ENCODE measurements at places on chromosomes 12 and 14.

DNA sequence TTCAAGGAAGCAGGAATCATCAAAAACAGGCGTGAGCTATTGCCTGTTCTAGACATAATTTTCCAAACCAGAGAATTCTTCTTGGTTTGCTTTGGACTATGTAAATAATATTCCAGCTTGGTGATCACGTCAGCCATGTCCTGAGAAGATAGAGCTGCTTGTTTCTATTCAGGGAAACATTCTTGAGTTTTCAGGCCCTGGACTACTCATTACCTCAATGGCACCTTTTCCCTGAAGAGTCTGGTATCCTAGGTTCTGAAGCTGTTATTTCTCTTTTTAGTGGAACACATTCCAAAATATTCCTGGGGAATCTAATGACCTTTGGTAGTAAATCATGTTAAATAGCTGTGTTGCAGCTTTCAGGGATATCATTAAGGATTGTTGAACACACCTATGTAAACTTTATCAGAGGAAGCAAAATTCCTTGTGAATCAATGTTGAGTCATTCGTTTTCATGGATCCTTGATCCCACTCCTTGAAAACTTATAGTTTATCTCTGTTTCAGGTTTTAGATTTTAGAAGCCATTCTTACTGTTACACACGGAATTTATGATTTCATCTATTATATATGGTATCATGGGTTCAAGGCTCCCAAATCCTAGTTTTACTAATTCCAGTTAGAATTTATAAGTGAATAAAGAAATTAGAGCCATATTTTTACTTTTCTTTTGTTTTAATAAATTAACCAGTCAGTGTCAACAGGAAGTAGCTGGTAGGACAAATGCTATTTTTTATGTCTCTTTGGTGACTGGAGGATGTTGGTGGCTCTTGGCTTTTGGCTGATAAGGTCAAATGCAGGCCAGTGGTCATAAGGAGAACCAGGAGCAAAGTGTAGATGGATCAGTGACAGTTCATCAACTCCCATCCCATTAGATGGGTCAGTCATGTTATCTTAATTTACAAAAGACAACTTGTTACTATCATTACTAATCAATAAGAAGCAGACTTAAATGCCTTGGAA, 380.1 kb downstream of the ZFP36L1 start:
- no peak for DNase-seq

GRCh38 chr12:46470975-46471374, 98.4 kb upstream of the SLC38A2 start:
- no peak for DNase-seq

GRCh38 chr12:92145481-92145730, 240 bp downstream of the BTG1 start:
- DNase-seq = no peak

GRCh38 chr14:54512393-54512792, 2.7 kb downstream of the CGRRF1 start:
- no peak for DNase-seq

DNA sequence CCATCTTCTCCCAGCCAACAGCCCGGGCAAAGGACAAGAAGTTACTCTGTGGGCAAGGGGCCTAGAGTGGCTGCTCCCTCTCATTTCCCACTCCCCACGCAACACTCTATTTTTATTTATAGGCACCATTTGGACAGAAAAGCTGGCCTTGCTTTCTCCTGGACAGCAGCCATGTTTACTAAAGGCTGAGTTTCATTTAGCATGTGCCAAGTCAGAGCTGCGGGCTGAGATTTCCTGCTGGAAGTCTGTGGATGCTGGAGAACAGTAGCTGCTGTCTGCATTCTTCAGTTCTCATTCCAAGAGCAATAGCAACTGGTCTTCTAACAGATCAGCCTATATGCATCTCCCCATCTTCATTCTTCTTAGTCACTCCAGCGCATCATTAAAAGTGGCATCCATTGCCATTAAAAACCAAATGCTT, 8.3 kb downstream of the COL2A1 start:
- no peak for DNase-seq

DNA sequence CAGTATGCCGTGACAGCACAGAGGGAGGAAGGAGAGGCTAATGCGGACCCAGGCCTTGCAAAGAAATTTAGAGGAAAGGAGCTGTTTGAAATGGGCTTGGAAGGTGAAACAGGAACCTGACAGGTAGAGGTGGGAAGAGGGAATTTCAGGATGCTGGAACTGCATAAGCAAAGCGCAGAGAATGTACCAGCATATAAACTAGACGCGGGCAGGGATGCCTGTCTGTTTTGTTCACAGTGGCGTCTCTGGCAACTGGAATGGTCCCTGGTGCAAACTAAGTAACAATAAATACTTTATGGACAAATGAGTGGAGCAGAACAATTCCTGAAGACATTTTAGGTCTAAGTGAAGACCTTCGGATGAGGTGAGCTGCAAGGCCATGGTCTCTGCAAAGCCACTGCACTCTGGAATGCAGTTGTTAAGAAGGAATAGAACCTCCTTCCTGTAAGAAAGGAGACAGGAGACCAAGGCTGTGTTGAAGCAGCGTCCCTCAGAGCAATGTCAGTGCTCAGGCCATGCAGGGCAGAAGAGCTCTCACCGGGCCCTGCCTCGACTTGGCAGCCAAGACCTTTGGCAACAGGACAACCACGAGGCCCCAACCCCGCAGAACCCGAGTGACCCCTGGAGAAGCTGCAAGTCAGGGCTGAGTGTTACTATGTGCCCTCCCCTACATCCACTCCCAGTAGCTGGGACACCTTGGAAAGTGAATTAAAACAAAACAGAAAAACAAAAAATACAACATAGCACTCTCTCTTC, 42.8 kb downstream of the PITPNM2 start:
- no peak for DNase-seq

DNA sequence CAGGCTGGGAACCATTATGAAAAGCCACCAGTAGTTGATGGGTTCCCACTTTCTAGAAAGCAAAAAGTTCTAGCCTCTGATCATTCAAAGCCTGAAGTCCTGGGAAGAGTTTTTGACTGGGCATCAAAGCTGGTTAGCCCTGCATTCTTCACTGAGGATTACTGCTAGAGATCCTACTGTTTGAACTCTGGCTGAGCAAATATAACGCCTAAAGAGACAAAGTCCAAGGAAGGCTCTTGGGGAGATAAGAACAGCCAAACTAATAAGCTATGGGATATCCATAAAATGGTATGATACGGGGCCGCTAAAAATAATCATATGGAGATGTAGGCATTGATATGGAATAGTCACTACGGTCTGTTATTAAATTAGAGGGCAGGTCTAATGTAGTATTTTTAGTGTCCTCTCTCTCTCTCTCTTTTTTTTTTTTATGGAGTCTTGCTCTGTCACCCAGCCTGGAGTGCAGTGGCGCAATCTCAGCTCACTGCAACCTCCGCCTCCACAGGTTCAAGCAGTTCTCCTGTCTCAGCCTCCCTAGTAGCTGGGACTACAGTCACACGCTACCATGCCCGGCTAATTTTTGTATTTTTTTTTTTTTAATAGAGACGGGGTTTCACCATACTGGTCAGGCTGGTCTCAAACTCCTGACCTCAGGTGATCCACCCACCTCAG, 35.5 kb downstream of the PLXNC1 start:
- no peak for DNase-seq

- DNase-seq = no peak
These were observed 3.3 kb upstream of the INF2 start for GRCh38 chr14:104685998-104686610.

DNA sequence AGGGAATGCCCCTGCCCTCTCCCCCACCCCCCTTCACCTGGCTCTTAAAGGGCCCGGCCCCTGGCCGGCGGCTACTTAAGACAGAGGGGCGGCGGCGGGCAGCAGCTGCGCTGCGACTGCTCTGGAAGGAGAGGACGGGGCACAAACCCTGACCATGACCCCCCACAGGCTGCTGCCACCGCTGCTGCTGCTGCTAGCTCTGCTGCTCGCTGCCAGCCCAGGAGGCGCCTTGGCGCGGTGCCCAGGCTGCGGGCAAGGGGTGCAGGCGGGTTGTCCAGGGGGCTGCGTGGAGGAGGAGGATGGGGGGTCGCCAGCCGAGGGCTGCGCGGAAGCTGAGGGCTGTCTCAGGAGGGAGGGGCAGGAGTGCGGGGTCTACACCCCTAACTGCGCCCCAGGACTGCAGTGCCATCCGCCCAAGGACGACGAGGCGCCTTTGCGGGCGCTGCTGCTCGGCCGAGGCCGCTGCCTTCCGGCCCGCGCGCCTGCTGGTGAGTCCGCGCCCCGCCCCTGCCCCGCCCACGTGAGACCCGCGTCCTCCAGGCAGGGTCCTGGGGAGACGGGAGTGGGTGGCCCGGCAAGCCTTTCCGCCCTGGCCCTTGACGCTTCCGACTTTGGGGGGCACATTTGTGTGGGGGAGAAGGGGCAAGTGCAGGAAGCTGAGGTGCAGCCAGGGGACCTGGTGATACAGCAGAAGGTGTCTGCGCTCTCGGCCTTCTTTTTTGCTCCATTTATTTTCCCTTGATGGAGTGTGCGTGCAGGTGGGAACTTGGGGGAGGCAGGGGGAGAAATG, at the start of gene IGFBP6:
Gene IGFBP6, plus strand, starts transcription at position 104 of the 790 bp plus-strand sequence. Its CDS starts 51 bp downstream, at position 155.
- peak; percentile 3 for DNase-seq

DNA sequence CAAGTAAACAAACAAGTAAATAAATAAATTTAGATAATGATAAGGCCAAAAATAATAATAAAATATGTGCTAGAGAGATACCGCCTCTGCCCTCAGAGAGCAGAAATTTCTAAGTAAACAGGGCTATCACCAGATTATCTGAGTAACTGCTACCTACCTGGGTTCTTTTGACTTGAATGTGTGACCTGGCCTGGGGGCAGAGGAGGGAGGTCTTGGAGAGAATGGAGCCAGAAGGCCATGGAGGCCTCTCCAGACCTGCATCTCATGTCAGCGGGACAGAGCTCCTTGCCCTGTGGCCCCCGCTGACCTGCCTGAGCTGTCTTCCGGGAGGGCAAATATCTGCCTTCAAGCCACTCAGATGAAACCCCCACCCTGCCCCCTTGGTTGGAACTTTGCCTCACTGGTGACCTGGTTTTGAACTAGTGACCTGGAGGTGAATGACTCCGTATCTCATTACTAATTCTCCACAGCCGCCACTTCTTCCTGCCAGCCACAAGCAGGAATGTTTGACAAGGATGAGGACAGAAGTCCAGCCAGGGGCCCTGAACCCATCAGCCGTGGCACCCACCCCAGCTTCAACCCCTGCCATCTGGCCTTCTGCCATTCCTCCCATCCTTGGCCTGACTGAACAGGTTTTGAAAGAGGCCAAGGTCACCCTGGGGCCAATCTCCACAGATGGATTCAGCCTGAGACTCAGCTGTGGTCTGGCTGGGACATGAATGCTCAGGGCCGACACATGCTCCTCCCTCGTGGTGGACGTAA, 86.8 kb upstream of the PARP11 start:
- no peak for DNase-seq

DNA sequence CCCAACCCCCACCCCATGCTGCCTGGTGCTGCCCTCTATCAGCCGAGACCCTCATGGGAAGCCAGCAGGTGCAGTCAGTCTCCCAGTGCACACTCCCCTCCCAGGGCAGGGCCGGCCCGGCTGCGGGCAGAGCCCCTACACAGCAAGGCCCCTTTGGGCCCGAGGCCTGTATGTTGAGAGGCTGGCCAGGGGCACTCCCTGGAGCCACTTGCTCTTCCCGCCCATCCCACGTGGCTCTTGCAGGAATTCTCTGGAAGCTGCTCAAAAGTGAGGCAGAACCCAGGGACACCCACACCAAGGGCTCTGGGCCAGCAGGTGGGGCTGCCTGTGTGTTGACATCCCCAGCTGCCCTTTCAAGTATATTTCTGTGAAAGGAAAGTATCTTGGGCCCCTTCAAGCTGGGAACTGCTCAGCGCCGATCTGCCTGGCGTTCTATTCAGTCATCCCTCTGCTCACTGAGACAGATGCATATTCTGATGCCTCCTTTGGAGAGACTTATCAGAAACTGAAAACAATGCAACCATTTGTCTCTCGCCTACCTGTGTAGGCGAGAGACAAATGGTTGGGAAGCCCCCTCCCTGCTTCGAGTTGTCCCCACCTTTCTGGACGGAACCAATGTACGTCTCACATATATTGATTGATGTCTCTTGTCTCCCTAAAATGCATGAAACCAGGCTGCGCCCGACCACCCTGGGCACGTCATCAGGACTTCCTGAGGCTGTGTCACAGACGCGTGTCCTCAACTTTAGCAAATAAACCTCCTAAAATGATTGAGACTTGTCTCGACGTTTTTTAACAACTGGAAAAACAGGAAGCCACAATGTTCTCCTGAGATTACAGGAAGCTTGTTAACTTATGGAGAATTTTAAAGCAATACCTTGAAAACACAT, 6.0 kb downstream of the GPR132 start:
- no peak for DNase-seq

- DNase-seq = no peak
These were observed 158.2 kb downstream of the SLC38A4 start for GRCh38 chr12:46667551-46667950.

DNA sequence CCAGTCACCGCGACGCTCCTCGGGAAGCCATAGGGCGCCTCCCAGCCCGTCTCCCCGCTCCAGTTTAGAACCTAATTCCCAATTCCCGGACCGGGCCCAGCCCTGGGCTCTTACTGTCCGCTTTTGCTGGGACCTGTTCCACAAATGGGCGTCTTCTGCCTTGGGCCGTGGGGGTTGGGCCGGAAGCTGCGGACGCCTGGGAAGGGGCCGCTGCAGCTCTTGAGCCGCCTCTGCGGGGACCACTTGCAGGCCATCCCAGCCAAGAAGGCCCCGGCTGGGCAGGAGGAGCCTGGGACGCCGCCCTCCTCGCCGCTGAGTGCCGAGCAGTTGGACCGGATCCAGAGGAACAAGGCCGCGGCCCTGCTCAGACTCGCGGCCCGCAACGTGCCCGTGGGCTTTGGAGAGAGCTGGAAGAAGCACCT, 797 bp downstream of the UNG start:
- no peak for DNase-seq

DNA sequence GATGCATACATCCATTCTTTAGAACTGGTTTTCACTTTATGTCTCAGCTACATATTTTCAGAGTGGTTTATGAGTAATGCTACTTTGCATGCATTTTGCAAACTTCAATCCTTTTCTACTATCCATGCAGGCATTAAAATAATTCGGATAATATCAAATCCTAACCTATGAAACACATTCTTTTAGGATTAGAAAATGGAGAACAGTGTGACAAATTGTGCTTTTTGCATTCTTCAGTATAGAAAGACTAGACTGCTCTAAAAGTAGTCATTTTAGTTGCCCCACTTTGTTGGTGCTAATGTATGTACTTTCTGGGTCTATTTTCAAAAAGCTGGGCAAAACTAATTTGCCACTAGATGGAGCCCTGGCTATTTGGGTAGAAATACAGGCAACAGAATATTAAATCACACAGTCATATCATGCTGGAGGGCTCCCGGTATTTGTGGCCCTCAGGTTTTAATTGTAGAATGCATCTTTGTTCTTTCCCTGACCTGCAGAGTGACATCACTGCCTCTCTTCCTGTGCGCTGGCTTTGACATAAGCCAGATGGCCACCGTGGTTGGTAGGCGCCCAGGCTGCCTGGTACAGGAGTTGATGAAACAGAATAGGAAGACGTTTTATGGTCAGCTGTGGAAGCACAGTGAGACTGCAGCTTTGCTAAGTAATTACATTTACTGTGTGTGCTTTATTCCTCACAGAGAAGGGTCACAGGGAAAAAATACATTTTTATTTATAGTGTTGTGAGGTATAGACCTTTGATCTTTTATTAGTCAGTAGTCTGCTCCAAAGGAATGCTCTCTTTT, 28.1 kb downstream of the MSRB3 start:
- no peak for DNase-seq
